ENCODE measurements at places on chromosomes 7 and 10.

GRCh38 chr7:133433165-133433812 is 180.4 kb downstream of the EXOC4 start:
- DNase-seq: no peak

DNA sequence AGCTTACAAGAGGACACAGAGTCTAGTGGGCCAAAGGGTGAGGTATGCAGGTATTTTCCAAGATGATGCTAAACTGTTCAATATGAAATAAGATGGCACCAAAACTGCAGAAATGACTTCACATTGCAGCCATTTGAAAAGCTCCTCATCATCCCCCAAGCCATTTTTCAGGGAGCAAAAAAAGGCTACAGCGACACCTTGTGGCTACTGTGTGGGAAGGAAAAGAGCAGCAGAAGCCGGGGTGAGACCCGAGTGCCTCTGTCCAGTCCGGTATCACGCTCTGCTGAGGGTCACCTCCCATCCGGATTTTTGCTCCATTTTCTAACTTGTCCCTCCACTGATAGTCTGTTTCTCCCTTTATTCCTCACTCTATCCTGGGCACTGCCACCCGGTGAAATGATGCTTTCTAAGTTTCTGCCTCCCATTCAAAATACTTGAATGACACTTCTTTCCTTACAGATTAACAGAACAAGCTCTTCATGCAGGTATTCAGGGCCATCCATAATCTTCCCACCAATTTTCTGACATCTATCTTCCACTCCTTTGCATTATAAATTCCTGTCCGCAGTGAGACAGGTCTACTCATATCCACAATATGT is 220.2 kb downstream of the DGKI start:
- DNase-seq: no peak

DNA sequence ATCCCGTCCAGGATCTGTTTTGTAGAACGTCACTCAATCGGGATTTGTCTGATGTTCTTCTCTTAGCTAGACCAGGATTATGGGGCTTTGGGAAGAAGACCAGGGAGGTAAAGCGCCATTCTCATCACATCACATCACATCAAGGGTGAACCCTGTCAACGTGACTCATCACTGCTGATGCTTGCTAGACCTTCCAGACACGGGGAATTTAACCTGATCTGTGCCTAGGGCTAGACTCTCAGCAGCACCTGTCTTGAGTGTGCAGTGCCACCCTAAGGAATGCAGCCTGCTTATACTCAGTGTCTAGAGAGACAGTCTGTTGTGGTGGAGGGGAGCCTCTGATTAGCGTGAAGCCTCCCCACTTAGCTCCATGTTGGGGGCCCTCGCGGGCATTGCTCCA is 678.6 kb upstream of the FOXK1 start:
- DNase-seq: no peak

DNA sequence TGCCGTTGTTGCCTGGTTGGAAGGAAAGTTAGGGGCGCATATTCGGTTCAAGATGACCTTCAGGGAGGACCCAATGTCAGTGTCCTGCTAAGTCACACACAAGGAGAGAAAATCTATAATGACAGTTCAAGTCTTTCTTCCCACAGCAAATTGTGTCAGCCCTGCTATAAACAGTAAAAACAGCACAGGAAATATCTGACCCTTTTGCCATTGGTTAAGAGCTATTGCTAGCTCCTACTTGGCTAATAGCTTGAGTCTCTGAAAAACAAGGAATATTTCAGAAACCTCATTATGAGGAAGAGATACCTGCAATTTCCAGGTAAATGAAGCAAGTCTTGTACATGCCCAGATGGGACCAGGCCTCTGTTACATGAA is 175.6 kb downstream of the SKIDA1 start:
- DNase-seq: no peak

DNA sequence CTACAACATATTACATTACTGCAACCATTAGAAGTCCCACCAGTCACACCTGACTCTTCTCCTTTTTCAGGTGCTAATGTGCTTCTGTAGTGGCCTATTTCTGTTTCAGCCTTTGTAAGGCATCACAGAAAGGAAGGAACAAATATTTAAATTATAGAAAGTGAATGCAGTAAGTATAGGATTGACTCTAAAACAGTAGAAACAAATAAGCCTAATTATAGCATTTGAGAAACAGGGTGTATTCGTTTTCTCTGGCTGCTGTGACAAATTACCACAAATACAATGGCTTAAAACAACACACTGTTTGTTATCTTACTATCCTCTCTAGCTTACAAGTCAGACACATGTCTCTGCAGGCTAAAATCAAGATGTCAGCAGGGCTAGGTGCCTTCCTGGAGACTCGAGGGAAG is 69.4 kb downstream of the CCSER2 start:
- no peak for DNase-seq

- no peak for DNase-seq
Observed at GRCh38 chr10:21437770-21438382, 87.6 kb downstream of the SKIDA1 start.

GRCh38 chr7:35707422-35707821 is 12.5 kb upstream of the HERPUD2 start:
- no peak for DNase-seq

DNA sequence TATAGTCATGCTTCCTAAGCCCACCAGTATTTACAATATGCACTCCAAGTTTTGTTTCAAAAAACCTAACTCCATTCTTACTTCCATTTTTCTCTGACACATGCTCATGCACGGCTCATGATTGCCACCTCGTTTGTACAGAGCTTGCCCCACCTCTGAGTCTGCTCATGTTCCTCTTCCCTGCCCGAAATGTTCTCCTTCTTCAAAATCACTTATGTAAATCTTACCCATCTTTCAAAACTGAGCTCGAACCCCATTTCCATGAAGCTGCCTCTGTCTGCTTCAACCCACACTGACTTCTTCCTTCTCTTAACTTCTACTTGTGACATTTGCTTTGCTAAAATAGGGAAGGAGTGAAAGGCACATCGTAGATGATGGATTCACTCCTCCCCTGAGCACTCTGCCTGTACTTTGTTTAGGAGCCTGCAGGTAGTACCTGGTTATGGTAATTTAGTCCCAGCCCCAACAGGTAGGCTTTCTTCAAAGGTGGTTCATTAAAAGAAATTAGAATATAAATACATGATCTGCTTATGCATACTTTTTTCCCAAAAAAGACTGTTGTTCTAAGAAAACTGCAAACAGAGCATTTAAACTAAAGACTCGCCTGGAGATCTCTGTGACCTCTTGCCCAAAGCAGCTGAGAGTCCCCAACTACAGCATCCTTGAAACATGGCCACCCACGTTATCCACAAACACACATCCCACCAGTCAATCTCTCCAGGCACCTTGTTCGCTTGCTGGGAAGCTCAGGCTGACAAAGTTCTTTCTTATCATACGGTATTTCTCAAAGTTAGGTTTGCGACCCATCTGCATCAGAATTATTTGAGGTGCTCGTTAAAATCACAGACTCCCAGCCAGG is 172.0 kb downstream of the DGKI start:
- no peak for DNase-seq

GRCh38 chr7:5404421-5404826 is 19.2 kb downstream of the TNRC18 start:
- no peak for DNase-seq

DNA sequence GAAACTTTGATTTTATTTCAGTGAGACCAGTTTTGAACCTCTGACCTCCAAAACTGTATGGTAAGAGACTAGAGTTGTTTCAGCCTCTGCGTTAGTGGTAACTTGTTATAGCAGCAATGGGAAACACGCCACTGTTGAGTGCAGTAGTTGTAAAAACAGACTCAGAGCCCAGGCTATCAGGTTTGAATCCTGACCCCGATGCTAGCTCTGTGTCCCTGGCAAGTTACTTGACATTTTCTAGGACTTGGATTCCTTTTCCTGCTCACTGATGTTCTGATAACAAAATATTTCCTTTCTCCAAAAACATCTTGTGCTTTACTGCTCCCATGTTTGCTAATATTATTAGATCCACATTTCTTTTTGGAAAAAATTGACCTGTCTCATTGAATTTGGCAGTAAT is 131.0 kb downstream of the PLXDC2 start:
- DNase-seq: no peak

- no peak for DNase-seq
Observed at GRCh38 chr10:133325440-133326222, 11.1 kb downstream of the CALY start.

DNA sequence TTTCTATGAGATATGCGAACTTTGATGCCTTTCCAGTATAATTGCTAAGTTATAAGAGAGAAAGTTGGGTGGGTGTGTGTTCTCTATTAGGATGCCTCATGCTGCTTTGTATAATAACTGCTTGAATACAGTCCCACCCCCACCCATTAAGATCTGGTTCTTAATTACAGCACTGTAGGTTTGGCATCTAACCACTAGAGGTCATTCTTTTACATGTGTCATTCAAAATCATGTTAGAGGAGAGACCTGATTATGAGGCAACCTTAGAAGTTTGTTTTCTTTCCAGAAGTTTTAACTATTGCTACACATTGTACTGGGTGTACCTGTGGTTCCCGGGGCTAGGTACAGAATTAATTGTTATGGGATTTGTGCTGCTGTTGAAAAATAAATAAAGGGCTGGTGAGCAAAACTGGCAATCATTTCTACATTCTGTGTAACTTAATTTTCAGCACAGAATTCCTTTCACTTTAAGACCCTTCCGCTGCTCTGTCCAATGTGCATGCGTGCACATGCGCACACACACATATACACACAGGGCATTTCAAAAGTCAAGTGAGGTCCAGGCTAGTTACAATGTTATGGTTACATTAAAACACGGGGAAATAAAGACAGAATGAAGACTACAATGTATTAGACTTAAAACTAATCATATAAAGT is 1156.3 kb downstream of the SORCS3 start:
- DNase-seq: no peak

GRCh38 chr7:100513212-100513810 is 25.7 kb upstream of the AGFG2 start:
- DNase-seq: no peak

DNA sequence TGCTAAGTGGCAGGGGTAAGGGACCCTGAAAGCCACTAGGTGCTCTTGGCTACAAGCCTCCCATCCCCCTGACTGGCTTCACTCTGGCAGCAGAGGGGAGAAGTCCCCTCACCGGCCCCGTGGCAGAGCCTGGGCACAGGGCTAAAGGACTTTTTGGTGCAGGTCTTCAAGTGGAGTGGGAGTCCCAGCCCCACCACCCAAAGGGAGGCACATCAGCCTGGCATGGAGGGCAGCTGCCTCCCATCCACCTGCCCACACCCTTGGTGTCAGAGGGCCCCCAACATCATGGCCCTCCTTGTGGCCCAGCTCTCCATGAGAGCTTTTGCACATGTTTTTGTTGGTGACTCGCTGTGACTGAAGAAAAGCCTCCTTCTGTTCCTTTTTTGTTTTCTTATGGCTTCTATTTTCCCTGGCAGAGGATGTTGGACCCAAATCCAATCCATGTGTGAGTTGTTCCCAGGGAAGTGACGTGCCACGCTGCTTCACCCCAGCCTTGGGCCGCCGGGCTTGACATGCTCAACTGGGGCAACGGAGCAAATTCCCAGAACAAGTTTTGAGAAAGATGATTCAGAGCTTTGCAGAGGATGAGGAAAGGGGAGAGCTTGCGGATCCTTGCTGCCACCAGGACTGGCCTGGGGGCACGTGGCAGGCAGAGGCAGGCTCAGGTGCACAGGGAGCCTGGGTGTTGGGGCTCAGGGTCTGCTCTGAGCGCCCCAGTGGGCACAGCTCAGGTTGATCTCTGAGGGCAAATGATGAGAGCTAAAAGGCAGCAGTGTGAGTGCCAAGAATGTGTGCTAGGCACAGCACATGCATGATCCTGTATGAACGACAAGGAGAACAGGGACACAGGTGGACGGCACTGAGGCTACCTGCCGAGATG is 1.9 kb upstream of the AEBP1 start:
- DNase-seq: no peak

- no peak for DNase-seq
Observed at GRCh38 chr7:107660381-107661080, at the start of gene SLC26A4. TSS of gene SLC26A4 (plus strand) at chr7:107660828. CDS start at chr7:107661642, 814 bp downstream.

- DNase-seq: no peak
Observed at GRCh38 chr7:137563981-137564380, 220.4 kb upstream of the PTN start.

- no peak for DNase-seq
Observed at GRCh38 chr10:6182454-6183098, 20.2 kb upstream of the PFKFB3 start.

DNA sequence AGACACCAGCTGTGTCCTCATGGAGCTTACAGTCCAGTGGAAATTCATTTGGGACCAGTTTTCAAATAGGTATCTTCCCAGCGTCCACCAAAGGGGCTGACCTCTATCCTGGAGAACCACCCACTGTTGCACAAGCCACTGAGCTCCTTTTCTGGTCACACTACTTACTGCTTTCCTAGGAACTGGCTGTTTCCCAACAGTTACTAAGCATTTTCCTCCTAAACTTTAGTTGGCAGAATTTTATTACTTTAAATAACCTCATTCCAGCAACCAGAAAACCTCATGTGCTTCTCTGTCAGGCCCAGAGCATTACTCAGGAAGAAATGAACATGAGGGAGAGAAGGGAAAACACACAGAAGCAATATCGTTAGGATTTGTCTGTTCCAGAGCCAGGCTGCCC is 183.1 kb downstream of the GPAM start:
- DNase-seq: no peak

DNA sequence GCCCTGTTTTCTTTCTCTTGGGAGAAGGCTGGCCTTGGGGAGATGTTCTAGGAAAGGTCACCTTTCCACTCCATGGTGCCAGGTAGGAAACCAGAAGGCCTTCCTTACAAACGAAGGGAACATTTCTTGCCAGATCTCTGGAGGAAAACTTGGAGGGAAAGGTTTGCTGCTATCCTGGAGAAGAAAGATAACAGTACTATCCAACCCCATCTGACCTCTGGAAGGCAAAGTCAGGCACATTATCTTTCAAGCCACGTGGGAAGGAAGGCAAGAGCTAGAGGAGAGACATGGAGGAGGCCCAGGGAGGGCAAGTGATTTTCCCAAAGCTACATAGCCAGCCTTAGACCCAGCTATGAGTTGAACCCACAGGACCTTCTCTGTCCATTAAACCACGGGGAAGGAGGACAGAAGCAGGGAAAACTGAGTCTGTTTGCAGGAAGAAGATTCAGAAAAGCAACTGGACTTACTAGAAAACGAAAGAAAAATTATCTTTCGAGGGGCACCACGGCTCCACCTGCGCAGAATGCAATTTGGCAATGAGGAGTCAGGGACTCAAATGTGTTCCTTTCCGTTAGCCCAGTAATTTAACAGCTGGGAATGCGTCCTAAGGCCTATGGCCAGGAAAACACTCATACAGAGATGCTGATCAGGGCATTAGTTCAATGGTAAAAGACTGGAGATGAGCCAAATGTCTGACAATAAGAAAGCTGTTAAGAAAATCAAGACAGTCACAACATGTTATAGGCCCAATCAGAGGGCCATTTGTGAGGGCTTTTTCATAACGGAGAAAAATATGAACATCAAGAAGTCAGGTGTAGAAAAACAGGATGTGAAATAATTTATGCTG is 32.0 kb upstream of the PSAP start:
- no peak for DNase-seq

- DNase-seq: no peak
Observed at GRCh38 chr7:144785521-144785920, 50.3 kb downstream of the TPK1 start.

Data from effector CD8-positive, alpha-beta T cell (primary cell).